ENCODE measurements at places on chromosomes 4 and X.

DNA sequence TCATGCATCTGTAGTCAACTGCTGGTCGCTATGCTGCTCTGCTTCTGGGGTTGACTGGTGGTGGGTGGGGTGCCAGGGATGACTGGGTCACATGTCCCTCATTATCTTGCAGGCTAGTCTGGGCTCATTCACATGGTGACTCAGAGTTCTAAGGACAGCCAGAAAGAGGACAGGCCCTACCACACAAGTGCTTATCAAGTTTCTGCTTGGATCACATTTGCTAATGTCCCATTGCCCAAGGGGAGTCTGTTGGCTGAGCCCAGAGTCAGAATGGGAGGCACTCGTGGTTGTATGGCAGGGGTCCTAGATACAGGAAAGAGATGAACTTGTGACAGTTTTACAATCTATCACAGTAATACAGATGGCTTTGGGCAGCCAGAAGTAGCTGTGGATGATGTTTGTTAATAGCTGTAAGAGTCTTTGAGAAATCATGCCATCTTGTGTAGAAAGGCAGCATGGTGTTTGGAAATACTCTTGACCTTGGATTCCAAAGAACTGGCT is 221.3 kb downstream of the GPAT3 start:
- DNase-seq = no peak

DNA sequence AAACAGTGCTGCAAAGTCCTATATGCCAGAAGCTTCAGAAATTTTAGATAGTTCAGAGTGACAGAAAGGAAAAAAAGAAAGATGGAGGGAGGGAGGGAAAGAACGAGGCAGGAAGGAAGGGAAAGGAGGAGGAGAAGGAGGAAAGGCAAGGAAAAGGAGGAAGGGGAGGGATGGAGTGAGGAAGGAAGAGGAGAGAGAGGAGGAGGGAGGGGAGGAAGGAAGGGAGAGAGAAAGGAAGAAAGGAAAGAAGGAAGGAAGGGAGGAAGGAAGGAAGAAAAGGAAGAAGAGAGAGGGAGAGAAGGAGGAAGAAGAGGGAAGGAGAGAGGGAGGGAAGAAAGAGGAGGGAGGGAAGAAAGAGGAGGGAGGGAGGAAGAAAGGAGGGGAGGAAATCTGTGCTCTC is 42.4 kb upstream of the FHL1 start:
- DNase-seq = no peak

DNA sequence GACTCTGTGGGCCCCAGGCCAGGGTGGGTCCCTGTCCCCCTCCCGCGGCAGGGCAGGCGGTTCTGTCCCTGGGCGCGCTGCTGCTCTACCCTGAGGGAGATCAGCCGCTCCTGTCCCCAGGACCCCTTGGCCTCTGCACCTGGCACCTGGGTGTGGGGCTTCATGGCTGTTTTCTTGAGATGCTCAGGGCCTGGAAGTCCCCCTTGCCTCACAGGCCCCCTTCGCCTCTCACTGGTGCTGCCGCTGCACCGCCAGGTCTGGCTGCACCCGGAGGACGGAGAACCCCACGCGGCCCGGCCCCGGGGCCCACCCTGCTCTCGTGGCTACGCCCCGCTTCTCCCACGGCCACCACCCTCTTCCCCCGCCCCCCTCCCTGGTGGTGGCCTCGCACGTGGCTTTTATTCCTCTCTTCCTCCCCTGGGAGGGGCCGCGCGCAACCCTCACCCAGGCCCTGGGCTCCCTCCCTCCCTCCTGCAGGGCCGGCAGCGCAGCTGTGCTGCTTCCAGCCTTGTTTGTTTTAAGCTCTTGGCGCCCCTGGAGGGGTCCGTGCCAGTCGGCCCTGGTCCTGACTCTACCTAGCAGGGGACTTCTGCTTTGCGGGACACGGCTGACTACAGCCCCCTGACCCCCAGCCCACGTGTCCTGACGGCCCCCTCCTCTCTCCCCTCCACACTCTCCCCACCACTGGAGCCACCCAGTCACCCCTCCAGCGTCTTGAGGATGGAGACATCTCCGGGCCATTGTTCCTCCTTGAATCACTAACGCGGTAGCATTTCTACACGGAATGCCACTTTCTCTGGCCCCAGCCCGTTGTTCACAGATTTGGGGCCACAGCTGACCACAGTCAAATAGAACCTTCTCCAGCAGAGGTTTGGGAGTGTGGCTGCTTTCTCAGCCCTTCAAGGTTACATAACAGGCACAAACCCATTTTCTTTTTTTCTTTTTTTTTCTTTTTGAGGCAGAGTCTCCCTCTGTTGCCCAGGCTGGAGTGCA is 20.6 kb upstream of the CLDN24 start:
- no peak for DNase-seq

DNA sequence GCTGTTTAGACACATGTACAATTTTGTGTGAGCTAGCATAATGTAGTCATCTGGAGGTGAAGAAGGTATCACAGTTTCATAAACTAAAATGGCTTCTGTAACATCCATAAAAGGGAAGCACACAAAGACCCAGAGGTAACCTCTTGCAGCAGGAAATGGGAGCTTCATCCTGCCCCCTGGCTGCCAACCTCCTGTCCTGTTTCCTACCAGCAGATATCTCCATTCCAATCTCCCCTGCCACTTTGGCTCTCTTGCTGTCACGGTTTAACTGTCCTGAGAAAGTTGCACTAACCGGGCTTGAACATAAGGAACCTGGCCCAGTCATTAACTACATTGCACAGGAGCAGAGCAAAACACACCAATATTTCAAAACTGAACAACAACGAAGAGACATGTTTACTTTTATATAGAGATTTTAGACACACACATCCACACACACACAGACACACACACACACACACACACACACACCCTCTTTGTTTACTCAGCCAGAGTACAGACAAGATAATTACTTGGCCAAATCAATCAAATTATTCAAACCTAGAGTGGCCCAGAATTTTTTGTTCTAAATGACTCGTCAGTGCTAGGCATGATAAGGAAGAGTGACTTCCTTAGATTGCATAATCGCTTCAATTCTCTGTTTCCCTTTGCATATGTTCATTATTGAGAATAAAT is 24.2 kb downstream of the MID2 start:
- no peak for DNase-seq

DNA sequence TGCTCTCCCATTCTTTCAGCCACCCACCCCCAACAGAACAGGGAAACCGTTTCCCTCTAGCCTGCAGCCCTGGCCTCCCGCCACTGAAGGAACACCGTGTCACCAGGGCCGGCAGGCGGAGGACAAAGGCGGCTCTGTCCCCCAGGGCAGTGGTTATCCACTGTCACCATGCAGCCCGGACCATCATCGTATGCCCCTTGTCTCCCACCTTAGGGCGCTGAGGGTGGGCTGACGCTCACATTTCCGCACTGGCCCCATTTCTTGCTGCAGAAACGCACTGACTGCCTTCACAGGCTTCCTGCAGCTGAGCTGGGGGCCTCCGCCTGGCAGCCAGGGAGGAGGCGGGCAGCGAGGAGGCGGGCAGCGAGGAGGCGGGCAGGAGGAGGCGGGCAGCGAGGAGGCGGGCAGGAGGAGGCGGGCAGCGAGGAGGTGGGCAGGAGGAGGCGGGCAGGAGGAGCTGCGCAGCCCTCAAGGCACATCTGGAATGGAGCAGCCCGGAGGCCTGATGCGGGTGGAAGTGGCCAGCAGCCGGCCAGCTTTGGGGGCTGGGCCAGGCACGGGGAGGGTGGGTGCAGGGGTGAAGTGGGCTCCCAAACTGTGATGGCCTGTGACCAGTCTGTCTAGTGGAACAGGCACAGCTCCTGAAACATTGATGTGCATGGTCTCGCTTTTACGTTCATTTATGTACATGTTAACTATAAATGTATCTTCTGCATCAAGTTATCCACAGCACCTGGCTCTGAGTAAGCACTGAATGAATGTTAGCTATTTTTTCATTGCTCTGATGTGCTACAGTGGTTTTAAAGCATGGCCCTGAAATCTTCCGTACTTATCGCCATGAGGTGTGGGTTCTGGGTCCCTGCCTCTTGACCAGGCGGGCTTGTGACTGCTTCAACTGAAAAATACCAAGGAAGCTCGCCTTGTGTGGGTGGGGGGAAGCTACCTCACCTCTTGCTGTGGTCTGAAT is 20.6 kb upstream of the KIAA0232 start:
- no peak for DNase-seq

GRCh38 chrX:72634331-72634730 is 61.7 kb upstream of the HDAC8 start:
- DNase-seq = no peak

DNA sequence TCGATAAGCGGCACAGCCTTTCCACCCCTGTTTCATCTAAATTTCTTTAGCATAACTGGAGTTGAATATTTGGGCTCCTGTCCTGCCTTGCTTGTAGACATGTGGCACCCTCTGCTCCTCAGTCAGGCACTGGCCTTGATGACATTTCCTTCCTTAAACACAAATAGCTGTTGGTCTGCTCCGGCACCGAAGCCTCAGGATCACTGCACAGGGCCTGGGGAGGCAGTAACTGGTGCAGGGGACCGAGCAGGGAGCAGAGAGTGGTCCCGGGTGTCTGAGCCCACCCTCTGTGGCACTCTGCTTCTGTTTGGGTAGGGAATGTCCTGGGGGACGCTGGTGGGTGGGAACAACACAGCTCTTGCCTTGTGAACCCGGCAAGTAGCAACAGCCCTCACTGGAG is 13.6 kb downstream of the RGS12 start:
- DNase-seq = no peak

DNA sequence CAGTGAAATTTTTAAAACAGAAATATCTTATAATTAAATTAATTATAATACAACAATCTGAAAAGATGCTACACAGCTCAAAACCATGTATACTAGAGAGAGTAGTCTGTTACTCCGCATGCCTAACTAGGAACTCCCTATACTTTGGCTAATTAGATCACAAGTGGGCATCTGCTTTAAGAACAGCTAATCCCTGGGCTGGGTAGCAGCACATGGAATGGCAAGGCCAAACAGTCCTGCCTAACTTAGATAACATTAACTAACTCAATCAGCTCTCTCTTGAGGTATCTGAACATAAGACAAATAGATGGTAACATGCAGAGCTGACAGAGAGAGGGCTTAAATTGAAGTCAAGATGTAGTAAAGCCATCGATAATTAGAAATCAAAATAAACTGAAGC is 9.9 kb downstream of the CHIC2 start:
- no peak for DNase-seq

- DNase-seq = no peak
Observed at GRCh38 chr4:184166736-184167135, 50.9 kb downstream of the ENPP6 start.

- no peak for DNase-seq
Observed at GRCh38 chr4:146488495-146489174, 33.1 kb downstream of the SLC10A7 start.

GRCh38 chr4:30953799-30954198 is 233.6 kb downstream of the PCDH7 start:
- no peak for DNase-seq

- DNase-seq = no peak
Observed at GRCh38 chrX:44989995-44990770, 117.2 kb downstream of the KDM6A start.

DNA sequence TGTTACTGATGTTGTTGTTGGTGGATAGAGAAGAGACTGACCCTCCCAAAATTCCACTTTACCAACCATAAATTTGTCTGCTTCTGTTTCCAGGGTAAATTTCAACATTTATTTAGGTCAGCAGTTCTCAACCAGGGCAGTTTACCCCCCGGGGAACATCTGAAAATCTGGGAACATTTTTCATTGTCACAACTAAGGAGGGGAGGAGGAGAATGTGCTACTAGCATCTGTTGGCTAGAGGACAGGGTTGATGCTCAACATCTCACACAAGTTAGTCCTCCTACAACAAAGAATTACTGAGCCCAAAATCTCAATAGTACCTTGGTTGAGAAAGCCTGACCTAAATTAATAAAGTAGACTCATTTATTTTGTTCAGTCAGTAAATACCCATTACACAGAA is 25.7 kb downstream of the KCTD8 start:
- no peak for DNase-seq

GRCh38 chrX:52352551-52352950 is 16.3 kb upstream of the XAGE2 start:
- no peak for DNase-seq

DNA sequence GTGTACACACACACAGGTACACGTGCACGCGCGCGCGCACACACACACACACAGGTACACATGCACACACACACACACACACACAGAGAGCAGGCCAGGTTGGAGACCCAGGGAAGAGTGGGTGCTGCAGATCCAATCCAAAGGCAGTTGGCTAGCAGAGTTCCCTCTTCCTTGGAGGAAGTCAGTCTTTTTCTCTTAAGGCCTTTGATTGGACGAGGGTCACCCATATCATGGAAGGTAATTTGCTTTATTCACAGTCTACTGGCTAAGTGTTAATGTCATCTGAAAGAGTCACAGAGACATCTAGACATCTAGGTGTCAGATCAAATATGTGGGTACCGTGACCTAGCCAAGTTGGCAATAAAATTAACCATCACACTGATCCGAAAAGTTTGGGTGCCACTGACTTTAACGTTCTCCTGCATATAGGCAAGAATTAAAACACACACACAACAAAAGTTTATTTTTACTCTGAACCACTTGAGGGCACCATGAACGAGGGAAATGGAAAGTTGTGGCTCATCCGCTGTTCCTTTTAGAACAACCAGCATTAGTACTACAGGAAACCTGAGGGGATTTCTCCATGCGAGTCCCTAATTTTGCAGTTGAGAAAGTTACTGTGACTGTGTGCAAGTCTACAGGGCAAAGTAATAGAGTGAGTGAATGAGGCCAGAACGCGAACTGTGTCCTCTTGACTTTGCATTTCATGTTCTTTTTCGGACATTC is 66.0 kb upstream of the STOX2 start:
- DNase-seq = no peak

DNA sequence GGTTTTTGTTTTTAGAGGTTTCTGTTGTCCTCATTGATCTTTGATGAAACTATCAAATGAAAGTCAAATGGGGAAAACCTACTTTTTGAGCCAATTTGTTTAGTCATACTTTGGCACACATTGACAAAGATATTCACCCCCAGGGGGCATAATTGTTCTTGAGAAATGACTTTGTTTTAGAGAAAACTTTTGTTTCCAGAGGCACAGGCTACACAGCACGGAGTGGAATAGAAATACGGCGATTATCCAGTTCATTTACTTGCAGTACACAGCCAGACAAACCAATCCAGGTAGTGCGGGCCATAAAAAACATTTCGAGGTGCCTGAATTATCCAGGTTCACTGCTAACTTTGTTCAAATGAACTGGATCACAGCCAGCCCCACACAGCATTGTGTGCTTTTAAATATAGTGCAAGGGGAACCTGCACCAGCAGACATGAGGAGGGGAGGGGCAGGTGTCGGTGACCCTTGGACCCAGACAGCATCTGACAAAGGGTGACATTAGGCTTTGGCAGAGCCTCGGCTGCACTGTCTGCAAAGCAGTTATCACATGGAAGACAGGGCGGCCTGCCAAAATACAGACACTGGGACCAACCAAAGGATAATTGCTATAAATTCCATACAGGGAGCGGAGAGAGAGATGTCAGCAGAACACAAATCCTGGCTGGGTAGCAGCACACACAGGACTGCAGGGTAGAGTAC is 179.6 kb upstream of the NOCT start:
- DNase-seq = no peak

- DNase-seq = no peak
Observed at GRCh38 chr4:115562506-115562905, 449.1 kb upstream of the NDST4 start.

GRCh38 chr4:48081196-48081595 is 52.9 kb downstream of the TXK start:
- no peak for DNase-seq

All from activated T-helper 1 cell treated with anti-CD3 and anti-CD28 coated beads, Interleukin-2, amount 50 U/mL, for 16 hours (primary cell).